Thymus (tissue), 14 donors: ENCODE measurements at places on chromosomes 16 and 17. TPM values are rescaled to one million over a fixed set of nuclear protein-coding genes. Genes with fewer than 3 reads are reported as not detected.

Gene CCL22
- polyA plus RNA-seq = 11.0 TPM

Gene CEP295NL
- polyA plus RNA-seq = 0.50 TPM

DNA sequence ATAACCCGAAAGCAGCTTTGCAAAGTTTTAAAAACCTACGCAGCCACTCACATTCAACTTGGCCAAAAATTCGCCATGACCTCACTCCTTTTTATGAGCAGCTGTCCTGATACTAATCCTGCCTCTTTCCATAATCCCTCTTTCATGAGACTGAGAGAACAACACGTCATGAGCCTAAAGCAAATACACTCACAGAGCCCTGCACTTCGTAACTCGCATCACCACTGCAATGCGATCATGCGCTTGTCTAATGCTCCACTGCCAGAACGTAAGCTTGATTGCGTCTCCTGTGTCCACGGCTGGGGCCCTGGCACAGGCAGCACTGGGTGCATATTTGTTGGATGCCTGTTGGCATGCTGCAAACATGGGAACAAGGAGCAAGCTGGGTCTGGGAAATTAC, 36.2 kb downstream of the CDRT4 start:
- no peak overlapping the region for H3K4me3 ChIP-seq
- no peaks in the 10 kb centered on the region for H3K27me3 ChIP-seq
- no peaks in the 10 kb centered on the region for H3K36me3 ChIP-seq
- H3K4me1 ChIP-seq = peaks cover 8% of the 10 kb centered on the region
- no peak overlapping the region for H3K27ac ChIP-seq

DNA sequence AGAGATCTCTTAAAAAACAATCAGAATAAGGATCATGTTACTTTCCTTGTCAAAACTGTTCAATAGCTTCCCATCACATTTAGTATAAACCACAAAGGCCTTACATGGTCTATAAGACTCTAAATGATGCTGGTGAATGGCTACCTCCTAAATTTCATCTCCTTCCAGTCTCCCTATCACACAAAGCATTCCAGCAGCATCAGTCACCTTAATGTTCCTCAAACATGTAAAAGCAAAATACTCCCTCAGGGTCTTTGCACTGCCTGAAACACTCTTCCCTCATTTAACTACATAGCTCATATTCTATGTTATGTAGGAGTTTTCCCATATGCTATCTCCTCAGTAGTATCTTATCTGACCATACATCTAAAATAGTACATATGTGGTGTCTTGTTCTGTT, 53.5 kb upstream of the INTS2 start:
- H3K4me3 ChIP-seq = no peak overlapping the region
- no peak overlapping the region for H3K27ac ChIP-seq
- peaks cover 30% of the 10 kb centered on the region for H3K36me3 ChIP-seq
- no peaks in the 10 kb centered on the region for H3K4me1 ChIP-seq
- DNase-seq = no peak

GRCh38 chr17:8952191-8952590, 13.3 kb downstream of the PIK3R5 start:
- peaks cover 43% of the 10 kb centered on the region for H3K4me1 ChIP-seq
- no peak for DNase-seq
- no peaks in the 10 kb centered on the region for H3K36me3 ChIP-seq
- no peak overlapping the region for H3K27ac ChIP-seq
- no peak overlapping the region for H3K4me3 ChIP-seq
- H3K27me3 ChIP-seq = no peaks in the 10 kb centered on the region

Gene TBC1D3C
- 8.0 TPM for polyA plus RNA-seq

Gene HCRT
- 0.23 TPM for polyA plus RNA-seq

GRCh38 chr17:73630531-73630930, 13.7 kb downstream of the SDK2 start:
- H3K27ac ChIP-seq = no peak overlapping the region
- no peaks in the 10 kb centered on the region for H3K27me3 ChIP-seq
- H3K4me3 ChIP-seq = no peak overlapping the region
- no peak for DNase-seq
- H3K36me3 ChIP-seq = no peaks in the 10 kb centered on the region
- H3K4me1 ChIP-seq = no peaks in the 10 kb centered on the region

Gene ACSM2A
- polyA plus RNA-seq = 0.21 TPM

GRCh38 chr17:60445144-60445543, 22.9 kb downstream of the CHCT1 start:
- DNase-seq = no peak
- H3K36me3 ChIP-seq = peaks cover 25% of the 10 kb centered on the region
- H3K27me3 ChIP-seq = no peaks in the 10 kb centered on the region
- H3K4me1 ChIP-seq = no peaks in the 10 kb centered on the region
- H3K27ac ChIP-seq = no peak overlapping the region
- no peak overlapping the region for H3K4me3 ChIP-seq

- no peak overlapping the region for H3K4me3 ChIP-seq
- no peaks in the 10 kb centered on the region for H3K4me1 ChIP-seq
- no peaks in the 10 kb centered on the region for H3K36me3 ChIP-seq
- H3K27ac ChIP-seq = no peak overlapping the region
Measured at GRCh38 chr16:84898447-84898846, 78.7 kb downstream of the CRISPLD2 start.

DNA sequence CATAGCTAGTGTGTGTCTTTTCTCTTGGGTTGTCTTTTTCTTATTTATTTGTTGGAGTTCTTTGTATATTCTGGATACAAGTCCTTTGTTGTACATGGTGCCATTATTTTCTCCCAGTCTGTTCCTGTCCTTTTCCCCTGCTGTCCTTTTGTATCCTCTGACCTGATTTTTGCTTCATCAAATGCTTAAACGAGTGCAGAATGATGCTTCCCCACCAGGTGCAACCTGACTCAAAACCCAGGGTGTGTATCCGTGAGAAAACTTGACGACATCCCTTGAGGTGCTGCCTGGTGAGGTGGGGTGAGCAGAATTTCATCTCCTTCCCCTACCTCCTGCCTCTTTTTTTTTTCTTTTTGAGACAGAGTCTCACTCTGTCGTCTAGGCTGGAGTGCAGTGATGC, 88.6 kb downstream of the NTN1 start:
- H3K27ac ChIP-seq = no peak overlapping the region
- peaks cover under 1% of the 10 kb centered on the region for H3K4me1 ChIP-seq
- H3K36me3 ChIP-seq = no peaks in the 10 kb centered on the region

GRCh38 chr16:25626172-25626571, 65.6 kb upstream of the HS3ST4 start:
- H3K27me3 ChIP-seq = no peaks in the 10 kb centered on the region
- no peaks in the 10 kb centered on the region for H3K36me3 ChIP-seq
- no peak for DNase-seq
- H3K4me1 ChIP-seq = no peaks in the 10 kb centered on the region

Gene GSG1L
- polyA plus RNA-seq = 0.07 TPM

DNA sequence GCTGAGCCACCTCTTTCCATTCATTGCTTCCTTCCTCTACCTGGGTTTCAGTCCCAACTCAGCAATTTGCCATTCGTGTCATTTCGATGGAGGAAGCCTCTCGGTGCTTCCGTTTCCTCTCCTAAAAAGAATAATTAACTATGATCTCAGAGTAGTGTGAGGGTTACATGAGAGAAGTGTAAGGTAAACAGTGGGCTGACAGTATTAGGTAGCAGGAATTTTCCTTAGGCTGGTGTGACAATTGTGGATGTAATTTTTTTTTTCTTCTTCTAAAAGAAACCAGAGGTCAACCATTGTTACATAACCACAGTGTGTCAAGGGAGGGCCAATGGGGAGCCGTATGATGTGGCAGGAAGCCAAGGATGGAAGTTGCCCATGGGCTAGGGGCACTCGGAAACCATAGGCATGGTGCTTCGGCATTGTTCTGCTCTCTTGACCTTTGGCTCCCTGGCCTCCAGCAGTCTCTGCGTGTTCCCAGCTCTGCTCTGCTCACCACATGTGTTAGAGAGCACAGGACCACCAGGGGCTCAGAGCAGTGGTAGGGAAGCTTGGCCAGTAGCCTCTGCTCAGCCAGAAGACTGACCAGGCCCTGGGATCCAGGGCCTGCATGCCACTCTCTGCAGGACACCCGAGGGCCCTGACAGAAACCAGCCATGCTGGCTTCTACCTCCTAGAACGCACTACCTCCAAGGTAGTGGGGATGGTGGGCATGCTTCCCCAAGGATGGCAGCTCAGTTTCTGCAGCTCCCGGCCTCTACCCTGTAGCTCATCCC, 2.0 kb upstream of the TOP2A start:
- no peaks in the 10 kb centered on the region for H3K27me3 ChIP-seq
- no peak overlapping the region for H3K27ac ChIP-seq
- H3K4me1 ChIP-seq = peaks cover 34% of the 10 kb centered on the region
- H3K36me3 ChIP-seq = no peaks in the 10 kb centered on the region
- no peak for DNase-seq
- H3K4me3 ChIP-seq = no peak overlapping the region

DNA sequence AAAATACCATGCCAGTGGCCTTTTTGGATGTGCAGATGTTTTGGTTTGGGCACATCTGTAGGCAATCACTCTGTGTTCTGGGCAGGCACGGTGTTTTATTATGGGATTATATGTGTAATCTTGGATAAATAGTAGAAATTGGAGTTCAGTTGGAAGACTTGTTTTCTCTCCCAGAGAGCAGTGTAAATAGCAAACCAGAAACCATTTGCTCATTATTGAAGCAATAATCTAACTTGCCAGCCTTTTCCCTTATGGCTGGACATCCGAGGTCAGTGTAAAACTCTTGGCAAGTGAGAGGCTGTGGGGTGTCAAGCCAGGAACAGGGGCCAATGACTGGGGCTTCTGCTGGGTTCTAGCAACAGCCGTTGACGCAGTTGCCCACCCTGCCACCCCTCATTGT, 69.9 kb downstream of the IRX3 start:
- no peaks in the 10 kb centered on the region for H3K4me1 ChIP-seq
- H3K4me3 ChIP-seq = no peak overlapping the region
- no peak for DNase-seq
- no peaks in the 10 kb centered on the region for H3K27me3 ChIP-seq
- H3K27ac ChIP-seq = no peak overlapping the region
- no peaks in the 10 kb centered on the region for H3K36me3 ChIP-seq

- peaks cover 4% of the 10 kb centered on the region for H3K4me1 ChIP-seq
- no peak overlapping the region for H3K4me3 ChIP-seq
- no peak overlapping the region for H3K27ac ChIP-seq
- H3K27me3 ChIP-seq = no peaks in the 10 kb centered on the region
Measured at GRCh38 chr16:14199624-14200023, 128.5 kb downstream of the MRTFB start.

GRCh38 chr17:63533433-63534077, 10.4 kb downstream of the KCNH6 start:
- H3K36me3 ChIP-seq = no peaks in the 10 kb centered on the region
- no peak overlapping the region for H3K27ac ChIP-seq
- peaks cover 5% of the 10 kb centered on the region for H3K4me1 ChIP-seq
- H3K4me3 ChIP-seq = no peak overlapping the region
- no peak for DNase-seq
- H3K27me3 ChIP-seq = peaks cover 22% of the 10 kb centered on the region

GRCh38 chr16:63720848-63721247, 1401.0 kb downstream of the CDH11 start:
- no peak overlapping the region for H3K4me3 ChIP-seq
- no peak for DNase-seq
- no peaks in the 10 kb centered on the region for H3K4me1 ChIP-seq
- no peaks in the 10 kb centered on the region for H3K36me3 ChIP-seq
- no peak overlapping the region for H3K27ac ChIP-seq
- no peaks in the 10 kb centered on the region for H3K27me3 ChIP-seq

Gene KRT40
- polyA plus RNA-seq = 0.11 TPM

DNA sequence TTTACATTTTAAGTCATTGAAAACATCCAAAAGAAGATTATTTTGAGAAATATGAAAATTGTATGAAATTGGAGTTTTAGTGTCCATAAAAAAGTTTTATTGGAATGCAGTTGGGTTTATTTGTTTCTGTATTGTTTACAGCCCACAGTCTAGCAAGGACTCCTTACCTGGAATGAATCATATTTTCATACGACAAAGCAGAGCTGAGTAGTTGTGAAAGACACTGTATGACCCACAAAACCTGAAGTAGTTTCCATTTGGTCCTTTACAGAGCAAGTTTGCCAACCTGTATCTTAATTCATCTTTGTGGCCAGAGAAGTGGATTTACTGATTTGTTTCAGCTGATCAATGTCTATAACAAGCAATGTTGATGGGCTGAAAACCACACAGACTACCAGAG, 10.3 kb downstream of the CCL18 start:
- DNase-seq = no peak
- H3K27me3 ChIP-seq = no peaks in the 10 kb centered on the region
- H3K27ac ChIP-seq = no peak overlapping the region
- H3K4me3 ChIP-seq = no peak overlapping the region
- H3K36me3 ChIP-seq = no peaks in the 10 kb centered on the region

- no peaks in the 10 kb centered on the region for H3K27me3 ChIP-seq
- H3K4me1 ChIP-seq = no peaks in the 10 kb centered on the region
- no peak overlapping the region for H3K27ac ChIP-seq
- no peaks in the 10 kb centered on the region for H3K36me3 ChIP-seq
- no peak overlapping the region for H3K4me3 ChIP-seq
Measured at GRCh38 chr17:56880133-56880532, 33.7 kb downstream of the TRIM25 start.

DNA sequence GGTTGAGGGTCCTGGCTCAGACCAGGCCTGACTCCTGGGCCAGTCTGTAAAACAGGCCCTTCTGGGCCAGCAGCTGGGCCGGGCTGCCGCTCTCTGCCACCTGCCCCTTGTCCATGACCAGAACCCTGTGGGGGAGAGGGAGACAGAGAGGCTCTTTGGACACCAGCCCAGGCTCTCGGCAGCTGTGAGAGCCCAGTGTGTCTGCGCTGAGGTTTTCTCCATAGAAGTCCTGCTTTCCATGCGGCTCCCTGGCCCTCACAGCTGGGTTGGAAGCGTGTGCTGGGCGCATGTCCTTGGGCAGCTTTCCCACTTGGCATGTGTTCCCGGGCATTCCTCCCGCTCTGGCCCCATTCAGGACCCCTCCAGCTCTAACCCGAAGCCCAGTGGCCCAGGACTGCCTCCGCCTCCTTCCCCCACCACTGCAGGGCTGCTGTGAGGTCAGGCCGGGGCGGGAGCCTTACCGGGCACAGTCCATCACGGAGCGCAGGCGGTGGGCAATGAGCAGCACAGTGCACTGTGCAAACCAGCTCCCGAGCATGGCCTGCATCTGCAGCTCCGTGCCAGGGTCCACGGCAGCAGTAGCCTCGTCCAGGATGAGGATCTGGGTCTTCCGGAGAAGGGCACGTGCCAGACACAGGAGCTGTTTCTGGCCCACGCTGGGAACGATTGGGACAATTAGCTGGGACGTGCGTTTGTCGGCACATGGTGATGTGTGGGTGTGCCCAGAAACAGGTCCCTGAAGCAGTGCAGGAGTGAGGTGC, 73.0 kb downstream of the ABCC6 start:
- no peaks in the 10 kb centered on the region for H3K4me1 ChIP-seq
- no peak for DNase-seq
- H3K27me3 ChIP-seq = no peaks in the 10 kb centered on the region
- no peaks in the 10 kb centered on the region for H3K36me3 ChIP-seq
- H3K4me3 ChIP-seq = no peak overlapping the region

DNA sequence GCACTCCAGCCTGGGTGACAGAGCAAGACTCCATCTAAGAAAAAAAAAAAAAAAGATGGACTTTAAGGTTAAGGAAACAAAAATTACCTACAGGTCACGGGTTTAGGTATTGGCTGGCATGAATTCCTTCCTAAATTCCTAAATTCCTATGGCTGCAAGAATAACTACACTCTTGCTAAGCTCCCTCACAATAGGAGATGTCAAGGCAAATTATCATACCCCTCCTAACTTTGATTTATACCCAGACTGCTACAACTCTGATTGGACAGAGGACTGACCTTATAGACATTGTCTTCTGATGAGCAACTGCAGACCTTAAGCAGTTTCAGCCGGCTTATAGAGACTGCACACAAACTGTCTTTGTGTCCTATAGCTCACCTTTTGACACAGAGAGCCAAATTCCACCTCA, 25.1 kb upstream of the TMC7 start:
- no peak overlapping the region for H3K27ac ChIP-seq
- no peaks in the 10 kb centered on the region for H3K27me3 ChIP-seq
- peaks cover 9% of the 10 kb centered on the region for H3K4me1 ChIP-seq
- no peak for DNase-seq

Gene CSH1
- polyA plus RNA-seq = 11.6 TPM

GRCh38 chr16:30149250-30149930, 26.4 kb upstream of the MAPK3 start:
- no peak overlapping the region for H3K27ac ChIP-seq
- no peaks in the 10 kb centered on the region for H3K36me3 ChIP-seq
- no peaks in the 10 kb centered on the region for H3K27me3 ChIP-seq
- no peaks in the 10 kb centered on the region for H3K4me1 ChIP-seq
